ENCODE measurements at places on chromosomes 11 and 22. TPM values are rescaled to one million over a fixed set of nuclear protein-coding genes. Genes with fewer than 3 reads are reported as not detected.

Gene APOL5
- not detected for total RNA-seq

GRCh38 chr11:109371444-109372176 lies 50.4 kb upstream of the C11orf87 start:
- DNase-seq = no peak

Gene CCDC87
- 0.27 TPM for total RNA-seq

DNA sequence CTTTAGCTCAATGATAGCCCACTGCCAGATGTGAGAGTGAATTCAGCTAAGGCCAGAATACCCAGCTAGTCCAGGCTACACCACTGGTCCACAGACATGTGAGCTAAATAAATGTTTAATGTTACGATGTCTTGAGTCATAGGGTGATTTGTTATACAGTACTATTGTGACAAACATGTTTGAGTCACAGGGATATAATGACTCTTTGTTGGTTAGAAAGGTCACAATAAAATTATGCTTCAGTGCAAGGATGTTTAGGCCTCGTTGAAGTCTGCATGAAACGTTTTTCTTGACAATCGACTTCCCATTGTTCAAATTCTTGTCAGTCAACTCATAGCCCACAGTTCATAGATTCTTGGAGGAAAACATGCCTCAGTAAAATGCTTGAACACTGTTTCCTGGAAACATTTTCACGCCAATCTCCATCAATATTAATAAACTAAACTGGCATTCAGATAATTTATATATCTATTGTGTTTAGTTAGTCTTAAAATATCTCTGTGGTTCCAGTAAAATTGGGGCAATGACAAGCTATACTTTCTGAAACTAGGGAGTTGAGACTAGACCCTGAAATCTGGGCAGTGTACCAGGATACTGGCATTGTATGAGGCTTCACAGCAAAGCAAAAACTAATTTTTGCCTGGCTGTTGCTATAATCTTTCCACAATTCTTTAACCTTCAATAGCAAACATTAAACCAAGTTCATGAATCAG lies 650.8 kb upstream of the KIRREL3 start:
- no peak for DNase-seq

- peak; percentile 83 for DNase-seq
These were observed 52.5 kb downstream of the TPCN2 start for GRCh38 chr11:69101115-69101791.

Gene DAGLA
- 4.3 TPM for total RNA-seq

Gene ANO1
- 6.7 TPM for total RNA-seq

GRCh38 chr22:41367039-41367679 lies 14.6 kb upstream of the TEF start:
- DNase-seq = peak; percentile 96

Gene DMC1
- total RNA-seq = 0.46 TPM

Gene PRG3
- not detected for total RNA-seq

Gene BLID
- total RNA-seq = not detected

Gene CRYBB3
- total RNA-seq = not detected

- no peak for DNase-seq
These were observed 5.4 kb upstream of the OR52L1 start for GRCh38 chr11:5992150-5992549.

Gene ALX4
- 0.05 TPM for total RNA-seq

DNA sequence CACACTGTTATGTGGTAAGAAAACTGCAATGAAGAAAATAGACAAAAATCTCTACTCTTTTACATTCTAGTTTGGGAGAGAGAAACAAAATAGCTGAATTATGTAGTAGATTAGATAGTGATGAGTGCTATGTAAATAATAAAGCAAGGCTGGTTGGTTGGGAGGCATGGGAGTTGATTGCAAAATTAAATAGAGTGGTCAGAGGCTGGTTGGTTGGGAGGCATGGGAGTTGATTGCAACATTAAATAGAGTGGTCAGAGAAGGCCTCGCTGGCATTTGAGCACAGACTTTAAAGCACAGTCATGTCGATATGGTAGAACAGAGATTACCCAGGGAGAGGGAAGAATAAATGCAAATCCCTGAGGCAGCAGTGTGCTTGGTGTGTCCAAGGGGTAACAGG lies 22.4 kb downstream of the SIK2 start:
- DNase-seq = no peak

- DNase-seq = no peak
These were observed 96.5 kb downstream of the LUZP2 start for GRCh38 chr11:24593332-24593731.

DNA sequence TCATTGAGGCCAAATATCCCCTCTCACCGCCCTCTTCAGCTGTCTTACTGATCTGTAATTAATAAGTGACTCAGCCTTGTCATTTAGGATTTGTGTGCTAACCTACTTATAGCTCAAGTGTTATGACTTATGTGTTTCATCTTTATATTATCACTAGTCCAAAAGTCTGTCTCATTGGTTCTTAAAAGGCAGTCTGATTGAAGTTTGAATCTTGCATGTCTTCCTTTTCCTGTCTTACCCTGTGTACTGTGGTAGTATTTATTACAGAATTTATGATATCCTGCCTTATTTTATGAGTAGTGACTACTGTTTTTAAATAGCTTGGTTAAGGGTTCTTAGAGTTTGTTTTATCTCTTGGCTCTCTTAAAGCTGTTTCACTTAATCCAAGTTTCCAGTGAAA lies 6.3 kb downstream of the DEPDC7 start:
- DNase-seq = no peak
